ENCODE measurements at places on chromosomes 3 and 15.

GRCh38 chr3:73448041-73448440 lies 176.7 kb downstream of the PDZRN3 start:
- DNase-seq: no peak

DNA sequence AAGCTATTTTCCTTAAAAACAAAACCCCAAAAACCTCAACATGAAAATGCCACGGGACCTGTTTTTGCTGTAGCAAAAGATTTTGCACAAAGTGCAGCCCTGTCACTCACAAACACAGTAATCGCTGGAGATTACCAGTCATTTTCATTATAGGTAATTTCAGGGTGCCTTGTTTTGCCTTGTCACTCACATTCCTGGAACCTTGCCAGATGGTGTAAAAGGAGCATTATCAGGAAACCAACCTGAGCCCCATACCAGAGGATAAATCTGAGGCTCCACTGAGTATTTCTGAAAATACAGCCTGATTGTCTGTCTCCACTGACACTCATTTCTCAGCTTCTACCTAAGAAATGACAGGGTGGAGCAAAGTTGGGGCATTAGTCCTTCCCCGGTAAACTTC lies 791.3 kb upstream of the LMCD1 start:
- DNase-seq: no peak

GRCh38 chr3:37474901-37475331 lies 300.5 kb upstream of the LRRFIP2 start:
- no peak for DNase-seq

- no peak for DNase-seq
These were observed 16.5 kb downstream of the EMC3 start for GRCh38 chr3:9970020-9970652.

GRCh38 chr3:174945951-174946350 lies 86.8 kb downstream of the NAALADL2 start:
- no peak for DNase-seq

- DNase-seq: no peak
These were observed 57.9 kb upstream of the SAMMSON start for GRCh38 chr3:69941439-69942176.

Measured in germinal center (tissue), 1 donor.